ENCODE measurements at places on chromosomes 16 and 17.

DNA sequence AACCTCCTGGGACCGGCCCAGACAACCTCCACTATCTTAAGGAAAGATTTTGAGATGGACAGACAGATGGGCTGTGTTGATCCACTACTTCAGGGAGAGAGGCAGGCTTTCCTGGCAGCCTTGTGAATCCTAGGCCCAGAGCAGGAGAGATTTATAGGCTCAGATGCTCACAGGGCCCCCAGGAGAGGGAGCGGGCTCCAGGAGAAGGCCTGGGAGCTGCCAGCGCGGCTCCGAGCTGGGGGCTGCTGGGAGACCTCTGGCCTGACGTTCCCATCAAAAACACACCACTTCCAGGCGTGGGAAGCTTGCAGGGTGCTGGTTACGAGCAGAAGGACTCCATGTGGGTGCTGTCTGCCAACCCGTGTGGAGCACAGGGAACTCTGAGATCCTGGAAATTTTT is 53.2 kb downstream of the MYH11 start:
- DNase-seq: no peak

DNA sequence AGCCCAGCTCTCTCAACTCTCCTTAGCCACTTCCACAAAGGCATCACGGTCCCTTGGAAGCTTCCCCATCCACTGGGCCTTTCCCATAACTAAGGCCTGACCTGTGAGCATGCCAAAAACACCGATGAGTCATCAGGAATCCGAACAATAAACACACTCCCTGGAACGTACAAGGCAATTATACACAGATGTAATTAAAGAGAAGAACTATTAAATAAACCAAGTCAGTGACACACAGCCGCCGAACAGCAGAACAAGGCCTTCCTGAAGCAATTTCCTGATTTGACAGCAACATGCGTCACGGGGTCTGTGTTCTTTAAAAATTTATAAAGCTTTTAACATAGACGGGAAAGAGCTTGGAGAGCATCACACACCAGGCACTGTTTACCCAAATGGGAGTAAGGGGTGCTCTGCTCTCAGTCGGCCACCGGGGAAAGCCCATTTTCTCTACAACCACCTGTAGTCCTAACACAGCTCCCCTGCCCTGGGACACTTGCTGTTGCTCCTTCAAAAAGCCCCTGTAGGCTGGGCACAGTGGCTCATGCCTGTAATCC is 29.4 kb downstream of the COG7 start:
- DNase-seq: no peak

DNA sequence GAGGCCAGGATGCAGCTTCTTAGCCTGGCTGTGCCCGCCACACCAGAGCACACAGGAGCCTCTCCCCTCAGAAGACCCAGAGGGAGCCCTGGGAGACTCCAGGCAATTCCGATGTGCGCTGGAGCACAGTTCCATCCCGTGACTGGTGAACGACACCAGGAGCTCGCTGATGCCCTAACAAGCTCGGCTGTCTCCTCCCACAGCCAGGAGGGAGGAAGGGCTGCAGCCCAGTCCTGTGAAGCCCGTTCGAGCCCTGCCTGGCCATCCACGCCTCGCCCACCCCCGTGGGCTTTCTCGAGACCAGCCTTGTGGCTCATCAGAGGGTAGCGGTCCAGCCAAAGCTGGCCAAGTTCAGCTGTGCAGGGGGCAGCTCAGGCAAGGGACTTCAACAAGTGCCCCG is 21.8 kb upstream of the RASD1 start:
- no peak for DNase-seq

DNA sequence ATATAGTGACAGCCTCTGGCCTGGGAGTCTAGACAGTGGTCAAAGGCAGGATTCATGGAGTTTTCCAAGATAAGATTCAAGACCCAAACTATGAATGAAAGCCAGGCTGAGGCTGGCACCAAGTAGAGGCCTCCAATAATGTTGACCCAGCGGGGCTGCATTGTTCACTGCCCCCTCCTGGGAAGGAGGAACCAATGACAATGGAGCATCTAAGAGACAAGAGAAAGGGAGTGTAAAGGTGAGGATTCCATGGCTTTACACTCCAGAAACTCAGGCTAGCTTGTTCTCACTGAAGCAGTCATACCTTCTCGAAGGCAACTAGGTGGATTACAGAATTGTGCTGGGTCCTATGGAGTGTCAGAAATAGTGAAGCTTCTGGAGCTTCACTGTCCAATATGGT is 380.3 kb downstream of the WWOX start:
- no peak for DNase-seq

DNA sequence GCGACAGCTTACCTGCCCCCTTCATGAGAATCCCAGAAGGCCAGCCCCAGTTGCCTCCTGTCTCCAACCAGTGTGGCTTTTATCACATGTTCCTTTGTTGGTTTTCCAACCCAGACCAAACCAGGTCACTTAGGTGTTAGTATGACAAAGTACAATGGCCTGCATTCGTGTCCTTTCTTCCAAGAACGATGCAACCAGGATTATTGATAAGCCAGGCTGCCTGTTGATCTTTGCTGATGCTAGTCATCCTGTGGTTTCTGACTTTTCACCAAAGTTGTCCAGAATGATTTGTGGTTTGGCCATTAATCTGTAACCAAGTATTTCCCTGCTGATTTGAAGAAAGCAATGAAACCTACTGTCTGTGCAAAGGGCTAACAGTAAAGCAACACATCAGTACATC is 191.4 kb downstream of the CYLD start:
- DNase-seq: no peak

DNA sequence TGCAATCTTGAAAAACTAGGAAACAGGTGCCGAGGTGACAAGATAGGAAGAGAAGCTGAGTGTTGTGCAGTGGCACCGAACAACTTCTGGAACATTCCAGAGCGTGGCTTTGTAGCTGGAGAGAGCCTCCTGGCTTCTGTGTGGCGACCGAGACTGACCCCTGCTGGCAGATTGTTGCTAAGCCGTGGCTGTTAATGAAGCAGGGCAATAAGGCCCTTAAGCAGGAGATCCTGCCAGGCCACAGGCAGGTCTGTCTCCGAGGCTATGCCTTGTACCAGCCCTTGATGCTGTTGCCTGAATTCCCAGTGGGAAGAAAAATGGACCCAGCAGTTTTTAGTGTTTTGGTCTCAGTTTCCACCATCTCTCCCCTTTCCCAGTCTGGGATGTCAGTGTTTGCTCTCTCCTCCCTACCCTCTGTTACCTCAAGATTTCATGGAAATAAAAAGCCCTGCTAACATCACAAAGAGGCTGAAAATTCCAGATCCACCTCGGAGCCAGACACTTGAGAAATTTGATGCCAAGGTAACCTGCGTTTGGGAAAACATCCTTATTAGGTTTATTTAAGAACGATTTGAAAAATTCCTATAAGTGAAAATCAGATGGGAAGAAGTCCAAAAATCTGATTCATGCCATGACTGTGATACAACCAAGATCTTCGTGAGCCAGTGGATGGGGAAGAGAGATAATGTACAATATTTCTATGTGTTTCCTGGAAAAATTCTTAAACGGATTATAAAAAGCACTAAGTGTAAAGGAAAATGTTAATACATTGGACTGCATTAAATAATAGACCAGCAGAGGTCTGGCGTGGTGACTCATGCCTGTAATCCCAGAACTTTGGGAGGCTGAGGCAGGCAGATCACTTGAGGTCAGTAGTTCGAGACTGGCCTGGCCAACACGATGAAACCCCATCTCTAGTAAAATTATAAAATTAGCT is 265.1 kb downstream of the PRKCA start:
- peak; percentile 64 for DNase-seq

GRCh38 chr17:7216242-7217112 is 3.2 kb downstream of the DLG4 start:
- no peak for DNase-seq

DNA sequence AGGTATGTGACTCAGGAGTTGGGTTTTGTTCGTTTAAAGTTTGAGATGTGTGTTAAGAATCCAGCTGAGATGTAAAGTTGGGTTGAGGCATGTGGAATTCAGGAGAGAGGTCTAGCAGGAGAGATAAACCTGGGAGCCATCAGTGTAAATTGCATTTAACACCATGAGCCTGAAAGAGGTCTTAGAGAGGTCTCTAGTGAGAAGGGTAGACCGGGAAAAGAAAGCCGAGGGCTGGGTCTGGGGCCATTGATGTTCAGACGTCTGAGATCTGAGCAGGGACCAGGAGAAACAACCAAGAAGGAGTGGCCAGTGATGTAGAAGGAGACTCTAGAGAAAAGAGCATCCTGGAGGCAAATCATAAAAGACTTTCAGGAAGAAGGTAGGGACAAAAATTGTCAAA is 44.1 kb upstream of the PIRT start:
- DNase-seq: no peak

DNA sequence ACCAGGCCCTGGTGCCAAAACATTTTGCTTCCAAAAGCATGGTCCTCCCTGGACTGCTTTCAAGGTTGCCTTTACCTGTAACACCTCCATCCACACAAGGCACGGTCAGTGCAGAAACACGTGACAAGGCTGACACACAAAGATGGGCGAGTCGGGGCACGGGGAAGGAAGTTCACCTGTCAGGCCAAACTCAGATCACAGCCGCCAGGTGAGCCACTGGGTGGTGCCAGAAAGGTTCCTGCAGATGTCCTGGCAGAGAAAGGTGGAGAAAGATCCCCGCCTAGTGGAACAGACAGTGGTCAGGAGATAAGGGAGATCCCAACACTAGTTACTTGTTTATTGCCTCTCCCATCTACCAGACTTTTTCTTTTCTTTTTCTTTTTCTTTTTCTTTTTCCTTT is 155.3 kb downstream of the AIPL1 start:
- DNase-seq: no peak

All from stimulated activated CD4-positive, alpha-beta T cell treated with anti-CD3 and anti-CD28 coated beads, Interleukin-1b, Interleukin-23, amount 100 ng/mL, for 24 hours (primary cell).